ENCODE measurements at places on chromosomes 12 and 14.

DNA sequence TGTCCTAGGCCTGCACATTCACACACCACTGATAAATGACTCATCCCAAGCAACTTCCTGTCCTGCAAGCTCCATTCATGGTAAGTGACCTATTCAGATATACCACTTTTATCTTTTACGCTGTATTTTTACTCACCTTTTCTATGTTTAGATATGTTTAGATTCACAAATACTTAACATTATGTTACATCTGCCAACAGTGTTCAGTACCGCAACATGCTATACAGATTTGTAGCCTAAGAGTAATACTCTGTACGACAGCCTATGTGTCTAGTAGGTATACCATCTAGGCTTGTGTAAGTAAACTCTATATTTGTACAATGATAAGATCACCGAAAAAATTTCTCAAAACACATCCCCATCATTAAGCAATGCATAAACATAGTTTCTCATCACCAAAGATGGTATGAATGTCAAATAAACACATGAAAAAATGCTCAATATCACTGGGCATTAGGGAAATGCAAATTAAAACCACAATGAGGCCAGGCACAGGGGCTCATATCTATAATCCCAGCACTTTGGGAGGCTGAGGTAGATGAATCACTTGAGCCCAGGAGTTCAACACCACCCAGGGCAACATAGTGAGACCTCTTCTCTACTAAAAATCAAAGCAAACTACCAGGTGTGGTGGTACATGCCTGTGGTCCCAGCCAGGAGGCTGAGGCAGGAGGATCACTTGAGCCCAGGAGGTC is 20.7 kb downstream of the ATXN2 start:
- no peak for DNase-seq

DNA sequence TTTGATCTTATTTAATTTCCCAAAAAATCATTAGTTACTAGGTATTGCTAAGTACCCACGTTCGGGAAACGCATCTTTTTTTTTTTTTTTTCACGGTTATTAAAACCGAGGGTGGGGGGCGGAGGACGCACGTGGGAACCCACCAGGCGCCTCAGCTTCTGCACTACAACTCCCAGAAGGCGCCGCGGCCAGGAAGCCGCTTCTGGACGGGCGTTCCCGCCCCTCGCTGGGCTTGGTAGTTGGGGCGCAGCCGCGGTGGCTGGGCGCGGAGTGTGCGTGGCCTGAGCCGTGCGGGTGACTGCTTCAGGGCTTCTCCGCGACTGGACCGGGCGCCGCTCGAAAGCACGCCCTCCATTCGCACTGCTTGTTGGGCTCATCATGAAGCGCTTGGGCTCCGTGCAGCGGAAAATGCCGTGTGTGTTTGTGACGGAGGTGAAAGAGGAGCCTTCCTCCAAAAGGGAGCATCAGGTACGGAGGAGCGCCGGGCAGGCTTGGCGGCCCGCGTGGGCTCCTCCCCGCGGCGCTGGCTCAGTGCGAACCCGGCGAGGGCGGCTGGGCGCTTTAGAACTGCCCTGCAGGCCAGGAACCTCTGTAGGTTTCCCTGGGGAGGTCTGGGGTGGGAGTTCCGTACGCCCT is 6.2 kb upstream of the C12orf50 start:
- peak; percentile 54 for DNase-seq

DNA sequence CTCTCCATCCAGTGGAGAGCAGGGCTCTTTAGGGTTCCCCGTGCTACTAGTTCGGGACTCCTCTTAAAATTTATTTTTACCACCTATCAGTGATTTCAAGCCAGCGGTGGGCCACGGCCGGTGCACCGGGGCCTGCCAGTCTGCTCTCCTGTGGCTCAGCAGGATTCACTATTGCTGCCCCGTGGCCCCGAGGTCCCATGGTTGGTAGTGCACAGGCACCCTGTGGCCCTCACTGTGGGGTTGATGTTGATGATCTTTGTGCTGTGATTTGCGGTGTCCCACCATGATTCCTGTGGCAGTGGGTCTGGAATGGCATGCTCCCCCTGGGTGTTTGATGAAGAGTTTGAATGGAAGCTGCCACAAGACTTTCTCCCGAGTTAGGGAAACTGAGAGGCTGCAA is 12.6 kb upstream of the MEG3 start:
- DNase-seq, result no peak

GRCh38 chr12:132014092-132014914 is 64.6 kb downstream of the EP400 start:
- DNase-seq, result no peak

GRCh38 chr14:59256331-59256730 is 67.9 kb downstream of the DAAM1 start:
- no peak for DNase-seq

DNA sequence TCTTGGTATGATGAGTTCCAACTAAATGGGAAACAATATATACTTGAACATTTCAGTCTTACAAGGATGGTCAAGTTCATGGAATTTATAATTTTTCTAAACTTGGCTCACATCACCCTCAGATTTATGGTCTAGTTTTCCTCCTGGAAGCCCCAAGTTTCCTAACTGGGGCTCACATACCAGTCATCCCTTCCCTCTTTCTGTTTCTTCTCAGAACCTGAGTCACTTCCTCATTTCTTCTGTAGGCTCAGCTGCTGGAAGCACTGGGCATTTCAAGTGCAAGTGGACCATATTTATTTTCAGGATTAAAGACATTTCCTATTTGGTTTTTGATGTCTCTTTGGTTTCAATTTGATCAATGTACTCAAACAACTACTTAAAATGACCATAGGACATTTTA is 55.4 kb downstream of the GRIP1 start:
- DNase-seq, result no peak

DNA sequence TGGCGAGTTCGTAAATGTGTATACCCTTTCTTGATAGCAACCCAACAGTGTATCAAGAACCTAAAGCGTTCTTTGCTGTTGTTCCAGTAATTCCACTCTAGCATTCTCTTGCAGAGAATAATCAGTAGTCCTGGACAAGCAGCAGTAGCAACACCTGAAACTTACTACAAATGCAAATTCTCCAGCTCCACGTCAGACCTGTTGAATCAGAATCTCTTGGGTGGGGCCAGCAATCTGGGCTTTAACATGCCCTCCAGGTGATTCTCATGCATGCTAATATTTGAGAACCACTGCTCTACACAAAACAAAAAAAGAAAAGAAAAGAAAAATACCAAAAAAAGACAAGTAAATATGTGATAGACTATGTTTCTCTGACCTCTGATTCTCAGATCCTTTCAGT is 10.1 kb downstream of the PTGDR start:
- no peak for DNase-seq

GRCh38 chr14:55867719-55868118 is 250.5 kb upstream of the PELI2 start:
- no peak for DNase-seq

DNA sequence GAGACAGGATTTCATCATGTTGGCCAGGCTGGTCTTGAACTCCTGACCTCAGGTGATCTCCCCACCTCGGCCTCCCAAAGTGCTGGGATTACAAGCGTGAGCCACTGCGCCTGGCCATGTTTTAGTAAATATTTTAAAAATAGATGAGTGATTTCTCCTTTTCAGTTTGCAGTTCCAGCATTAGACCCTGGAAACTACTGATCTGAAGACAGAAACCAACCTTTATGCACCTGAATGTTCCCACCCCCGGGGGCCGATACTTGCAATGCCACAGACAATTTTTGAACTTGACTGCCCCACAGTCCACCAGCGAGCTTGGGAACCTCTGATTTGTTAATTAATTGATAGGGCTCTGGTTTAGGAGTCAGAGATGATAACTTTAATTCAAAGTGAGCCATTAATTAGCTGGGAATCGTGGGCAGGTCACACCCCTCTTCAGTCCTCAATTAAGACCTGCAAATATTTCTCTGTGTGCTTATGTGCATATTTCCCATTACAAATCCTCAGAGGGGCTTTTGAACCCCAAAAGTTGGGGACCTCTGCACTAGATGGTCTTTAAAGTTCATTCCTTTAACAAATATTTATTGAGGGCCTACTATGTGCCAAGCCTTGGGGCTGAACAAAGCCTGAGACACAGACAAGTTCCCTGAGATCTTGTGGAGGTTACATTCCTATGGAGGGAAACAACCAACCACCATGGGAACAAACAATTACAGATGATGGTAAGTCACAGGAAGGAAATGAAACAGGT is 4.1 kb upstream of the TMEM120B start:
- DNase-seq, result no peak

- peak; percentile 2 for DNase-seq
Observed at GRCh38 chr12:130031571-130032189, 127.9 kb upstream of the TMEM132D start.

- no peak for DNase-seq
Observed at GRCh38 chr12:111775205-111776193, 8.8 kb downstream of the ALDH2 start.

DNA sequence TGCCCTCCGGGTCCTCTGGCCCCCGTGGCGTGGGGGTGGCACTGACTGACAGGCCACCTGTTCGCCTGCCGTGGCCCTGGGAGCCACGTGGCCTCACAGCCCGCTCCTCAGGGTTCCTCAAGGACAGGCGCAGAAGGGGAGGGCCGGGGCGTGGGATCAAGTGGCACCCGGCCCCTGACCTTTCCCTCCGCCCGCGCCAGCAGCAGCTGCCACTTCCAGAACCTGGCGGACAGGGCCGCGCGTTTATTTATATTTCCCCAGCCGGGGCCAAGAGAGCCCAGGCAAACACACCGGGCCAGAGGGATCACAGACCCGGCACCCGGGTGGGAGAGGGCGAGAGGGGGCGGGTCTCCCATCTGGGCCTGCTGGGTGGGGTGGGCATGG is 92.6 kb downstream of the RFLNA start:
- no peak for DNase-seq

- DNase-seq, result no peak
Observed at GRCh38 chr14:92644171-92644969, 104.1 kb downstream of the LGMN start.

GRCh38 chr14:102277874-102278630 is 26.9 kb downstream of the MOK start:
- DNase-seq, result no peak

DNA sequence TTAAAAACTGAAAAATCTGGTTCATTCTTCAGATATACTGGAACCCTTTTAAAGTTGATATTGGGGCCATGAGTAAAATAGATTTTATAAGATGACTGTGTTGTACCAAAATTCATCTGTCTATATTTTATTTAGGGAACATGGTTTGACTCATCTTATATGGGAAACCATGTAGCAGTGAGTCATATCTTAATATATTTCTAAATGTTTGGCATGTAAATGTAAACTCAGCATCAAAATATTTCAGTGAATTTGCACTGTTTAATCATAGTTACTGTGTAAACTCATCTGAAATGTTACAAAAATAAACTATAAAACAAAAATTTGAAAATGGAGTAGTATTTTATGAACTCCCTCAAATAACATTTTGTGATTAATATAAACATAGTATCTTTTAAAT is 14.2 kb downstream of the PTGER2 start:
- no peak for DNase-seq

- no peak for DNase-seq
Observed at GRCh38 chr14:42004321-42004720, 397.6 kb downstream of the LRFN5 start.

DNA sequence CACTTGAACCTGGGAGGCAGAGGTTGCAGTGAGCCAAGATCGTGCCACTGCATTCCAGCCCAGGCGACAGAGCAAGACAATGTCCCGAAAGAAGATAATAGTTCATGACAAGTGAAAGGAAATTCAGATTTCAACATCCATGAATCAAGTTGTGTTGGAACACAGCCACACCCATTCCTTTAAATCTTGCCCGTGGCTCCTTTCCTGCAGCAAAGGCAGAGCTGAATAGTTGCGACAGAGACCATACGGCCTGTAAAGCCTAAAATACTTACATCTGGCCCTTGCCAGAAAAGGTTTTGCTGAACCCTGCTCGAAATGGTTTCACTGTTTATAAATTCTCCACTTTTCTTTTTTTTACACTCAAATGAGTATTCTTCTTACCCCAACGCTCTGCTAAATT is 17.7 kb upstream of the ITPK1 start:
- no peak for DNase-seq

DNA sequence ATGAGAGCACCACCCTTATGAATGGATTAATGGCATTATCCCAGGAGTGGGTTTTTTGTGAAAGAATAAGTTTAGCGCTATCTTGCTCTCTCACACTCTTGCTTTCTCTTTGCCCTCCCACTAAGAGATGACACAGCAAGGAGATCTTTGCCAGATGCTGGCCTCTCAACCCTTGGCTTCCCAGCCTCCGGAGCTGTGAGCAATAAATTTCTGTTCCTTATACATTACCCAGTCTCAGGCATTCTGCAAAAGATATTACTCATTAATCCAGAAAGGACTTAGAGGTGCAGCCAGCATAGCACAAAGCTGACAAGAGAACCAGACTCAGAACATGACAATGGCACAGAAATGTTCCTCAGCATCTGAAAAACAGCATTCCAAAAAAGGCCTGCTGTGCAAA is 190.6 kb downstream of the ITPR2 start:
- DNase-seq, result no peak

GRCh38 chr14:93037351-93037750 is 78.4 kb downstream of the ITPK1 start:
- no peak for DNase-seq

GRCh38 chr12:124428136-124428791 is 133.4 kb downstream of the RFLNA start:
- DNase-seq, result no peak

GRCh38 chr12:113136128-113136989 is 798 bp upstream of the RASAL1 start:
- no peak for DNase-seq

- no peak for DNase-seq
Observed at GRCh38 chr12:131795690-131796410, 32.3 kb upstream of the MMP17 start.

- DNase-seq, result no peak
Observed at GRCh38 chr12:43840338-43840737, 4.5 kb downstream of the TMEM117 start.

- DNase-seq, result no peak
Observed at GRCh38 chr12:96447256-96447655, 42.1 kb upstream of the CFAP54 start.

- no peak for DNase-seq
Observed at GRCh38 chr14:68807148-68807600, 14.3 kb upstream of the ZFP36L1 start.

GRCh38 chr12:46546634-46547273 is 174.2 kb upstream of the SLC38A2 start:
- no peak for DNase-seq

DNA sequence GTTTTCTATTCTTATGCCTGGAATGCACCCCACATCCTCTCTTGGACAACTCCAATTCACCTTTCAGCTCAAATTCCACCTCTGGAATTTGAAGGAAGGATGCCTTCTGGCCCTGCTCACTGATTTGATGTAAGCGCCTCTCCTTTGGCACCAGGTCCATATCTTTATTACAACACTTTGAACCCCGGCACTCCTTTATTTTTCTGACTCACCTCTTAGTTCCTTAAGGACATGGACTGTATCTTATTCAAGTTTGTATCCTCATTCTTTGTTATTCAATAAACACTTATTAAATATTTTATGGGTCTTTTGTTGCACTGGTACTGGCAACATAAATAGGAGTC is 3.1 kb downstream of the GALC start:
- DNase-seq, result no peak

- DNase-seq, result no peak
Observed at GRCh38 chr12:46653311-46653710, 172.5 kb downstream of the SLC38A4 start.

- no peak for DNase-seq
Observed at GRCh38 chr12:56872366-56872765, 61.8 kb downstream of the SDR9C7 start.
